ENCODE measurements at places on chromosomes 11 and 22.
A peak's percentile ranks its signal among the peaks of the same experiment; 100 is the strongest.

DNA sequence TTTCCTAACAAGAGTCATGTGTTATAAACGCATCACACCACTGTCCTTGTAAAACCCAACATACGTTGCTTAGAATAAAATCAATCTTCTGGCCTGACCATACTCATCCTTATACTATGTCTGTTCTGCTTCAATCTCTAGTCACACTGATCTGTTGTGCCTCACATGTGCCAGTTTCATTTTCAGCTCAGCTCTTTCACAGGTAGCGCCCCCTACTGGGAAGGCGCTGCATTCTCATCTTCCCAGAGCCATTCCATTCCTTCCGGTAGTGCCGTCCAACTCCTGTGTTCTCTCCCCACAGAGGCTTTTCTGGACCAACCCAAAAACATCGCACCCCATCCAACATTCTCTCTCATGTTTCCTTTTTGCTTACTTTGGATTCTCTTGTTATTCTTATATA lies 22.2 kb downstream of the CASP5 start:
- peak; percentile 10 for DNase-seq

DNA sequence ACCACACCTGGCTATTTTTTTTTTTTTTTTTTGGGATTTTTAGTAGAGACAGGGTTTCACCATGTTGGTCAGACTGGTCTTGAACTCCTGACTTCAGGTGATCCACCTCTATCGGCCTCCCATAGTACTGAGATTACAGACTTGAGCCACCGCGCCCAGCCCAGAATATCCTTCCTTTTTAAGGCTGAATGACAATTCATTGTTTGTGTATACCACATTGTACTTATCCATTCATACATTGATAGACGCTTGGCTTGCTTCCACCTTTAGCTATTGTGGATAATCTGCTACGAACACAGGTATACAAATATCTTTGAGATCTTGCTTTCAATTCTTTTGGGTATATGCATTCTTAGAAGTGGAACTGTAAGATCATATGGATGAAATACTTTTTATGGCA lies 10.8 kb upstream of the RASSF10 start:
- no peak for DNase-seq

DNA sequence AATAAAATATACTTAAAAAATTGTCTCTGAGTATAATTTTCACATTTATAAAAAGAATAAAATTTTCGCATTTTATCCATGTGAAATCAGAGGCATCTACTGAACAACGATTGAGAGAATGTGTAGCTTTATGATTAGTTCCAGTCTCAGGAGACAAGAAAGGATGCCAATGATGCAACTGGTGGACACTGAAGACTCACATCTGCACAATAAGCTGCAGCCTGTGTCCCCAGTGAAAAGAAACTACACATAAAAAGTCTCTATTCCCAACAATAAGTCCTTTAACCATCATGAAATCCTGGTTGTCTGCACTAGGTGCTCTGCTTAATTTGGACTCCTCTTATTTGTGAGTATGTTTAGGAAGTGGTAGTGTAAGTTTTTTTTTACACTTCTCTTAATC lies 22.0 kb downstream of the OR5AS1 start:
- no peak for DNase-seq

DNA sequence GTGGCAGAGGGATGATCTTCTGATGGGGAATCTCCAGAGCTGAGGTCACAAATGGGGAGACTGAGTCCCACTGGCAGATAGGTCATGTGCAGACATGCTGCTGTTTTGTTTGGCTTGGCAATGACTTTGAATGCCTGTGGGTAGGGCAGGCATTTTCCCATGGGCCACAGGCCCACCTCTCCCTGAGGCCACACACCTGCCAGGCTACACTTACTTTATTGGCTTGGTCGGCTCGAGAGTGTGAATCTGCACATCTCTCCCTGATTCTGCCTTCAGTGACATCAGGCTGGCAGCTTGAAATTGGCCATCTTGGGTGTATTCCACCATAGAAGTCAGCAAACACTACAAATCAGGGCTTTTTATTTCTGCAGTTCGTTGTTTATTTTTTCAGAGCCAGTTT lies 91.5 kb downstream of the GRIK4 start:
- DNase-seq, result no peak

GRCh38 chr11:37313266-37313665 lies 715.2 kb upstream of the RAG2 start:
- no peak for DNase-seq

DNA sequence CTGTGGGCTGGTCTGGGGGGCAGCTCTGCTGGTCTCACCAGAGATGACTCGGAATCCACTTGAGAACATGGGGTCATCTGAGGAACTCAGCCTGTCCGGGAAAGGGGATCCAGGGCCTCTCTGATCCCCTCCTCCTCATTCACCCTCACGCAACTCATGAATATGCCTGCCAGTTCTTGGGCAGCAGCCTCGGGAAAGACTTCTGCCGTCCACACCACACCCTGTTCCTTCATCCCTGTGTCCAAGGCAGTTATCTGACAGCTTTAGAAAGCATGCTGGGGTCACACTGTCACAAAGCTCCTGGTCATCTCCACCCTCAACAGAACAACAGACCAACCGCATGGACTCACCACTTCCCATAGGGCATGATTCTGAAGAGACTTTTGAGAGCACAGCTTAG lies 88.3 kb downstream of the AMOTL1 start:
- DNase-seq, result no peak

- DNase-seq, result no peak
These were observed 1044.3 kb upstream of the RAG2 start for GRCh38 chr11:37642296-37642695.

- DNase-seq, result peak; percentile 56
These were observed 58.9 kb downstream of the MYEOV start for GRCh38 chr11:69352715-69353319.

GRCh38 chr11:118098996-118099837 lies 12.5 kb upstream of the SMIM35 start:
- DNase-seq, result no peak

- DNase-seq, result no peak
These were observed 713.5 kb upstream of the API5 start for GRCh38 chr11:42598341-42598740.

GRCh38 chr11:16893456-16894066 lies 120.7 kb downstream of the PLEKHA7 start:
- no peak for DNase-seq

GRCh38 chr22:49417833-49418232 lies 409.8 kb downstream of the BRD1 start:
- no peak for DNase-seq

- no peak for DNase-seq
These were observed 593.2 kb upstream of the CCDC179 start for GRCh38 chr11:23453522-23453921.

DNA sequence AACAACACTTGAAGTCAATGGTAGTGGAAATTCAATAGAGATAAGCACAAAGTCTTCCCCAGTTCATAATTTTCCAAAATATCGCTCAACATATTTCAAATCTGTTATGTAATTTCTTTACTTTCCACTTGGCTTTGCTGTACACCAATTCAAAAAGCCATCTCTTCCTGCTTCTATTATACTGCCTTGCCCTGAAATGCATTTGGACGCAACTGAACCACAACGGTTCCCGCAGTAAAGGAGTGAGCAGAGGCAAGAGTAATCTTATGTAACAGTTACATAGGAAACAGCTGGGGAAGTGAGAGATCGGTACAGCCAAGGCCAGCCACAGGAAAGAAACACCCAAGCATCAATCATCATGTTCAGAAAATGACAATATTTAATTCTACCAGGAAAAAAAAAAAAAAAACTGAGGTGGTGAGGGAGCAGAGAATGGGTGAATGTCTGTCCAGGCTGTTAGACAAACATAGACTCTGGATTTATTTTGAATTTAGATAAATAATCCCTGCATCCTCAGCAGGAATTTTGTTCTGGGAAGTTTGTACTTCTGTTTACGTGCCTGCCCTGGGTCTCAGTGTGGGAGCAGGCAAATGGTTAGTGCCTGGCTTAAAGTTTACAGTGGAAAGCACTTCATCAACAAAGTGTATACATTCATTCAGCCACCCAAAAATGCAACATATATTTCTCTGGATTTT lies 392.2 kb downstream of the ETS1 start:
- no peak for DNase-seq

- peak; percentile 38 for DNase-seq
These were observed 22.7 kb downstream of the EFCAB6 start for GRCh38 chr22:43789452-43789851.

DNA sequence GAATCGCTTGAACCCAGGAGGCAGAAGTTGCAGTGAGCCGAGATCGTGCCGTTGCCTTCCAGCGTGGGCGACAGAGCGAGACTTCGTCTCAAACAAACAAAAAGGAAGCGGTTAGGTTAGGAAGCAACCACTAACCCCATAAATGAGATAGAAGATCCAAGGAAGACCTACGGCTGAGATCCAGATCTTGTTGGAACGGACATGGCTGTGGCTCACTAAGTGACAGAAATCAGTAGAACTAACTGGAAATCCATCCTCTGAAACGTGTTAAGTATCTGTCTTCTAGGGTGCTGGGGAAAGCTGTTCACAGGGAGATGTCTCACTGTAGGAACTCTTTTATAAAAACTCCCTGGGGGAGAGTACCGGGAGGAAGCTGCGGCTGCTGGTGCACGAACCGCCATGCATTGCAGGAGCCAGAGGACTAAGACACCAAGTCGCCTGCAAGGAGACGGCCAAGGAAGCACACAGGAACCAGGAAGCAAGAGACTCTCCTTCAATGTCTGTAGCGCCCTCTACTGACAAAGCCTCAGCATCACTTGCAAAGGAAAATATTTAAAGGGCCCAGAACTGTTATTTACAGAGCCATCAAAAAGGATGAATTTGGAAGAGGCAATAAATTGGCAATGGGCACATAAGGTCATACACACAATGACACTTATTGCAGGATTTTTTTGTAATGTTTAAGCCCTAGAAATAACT lies 16.9 kb upstream of the SPTY2D1 start:
- DNase-seq, result peak; percentile 16

- no peak for DNase-seq
These were observed 757 bp downstream of the RNASEH2C start for GRCh38 chr11:65719871-65720210.

DNA sequence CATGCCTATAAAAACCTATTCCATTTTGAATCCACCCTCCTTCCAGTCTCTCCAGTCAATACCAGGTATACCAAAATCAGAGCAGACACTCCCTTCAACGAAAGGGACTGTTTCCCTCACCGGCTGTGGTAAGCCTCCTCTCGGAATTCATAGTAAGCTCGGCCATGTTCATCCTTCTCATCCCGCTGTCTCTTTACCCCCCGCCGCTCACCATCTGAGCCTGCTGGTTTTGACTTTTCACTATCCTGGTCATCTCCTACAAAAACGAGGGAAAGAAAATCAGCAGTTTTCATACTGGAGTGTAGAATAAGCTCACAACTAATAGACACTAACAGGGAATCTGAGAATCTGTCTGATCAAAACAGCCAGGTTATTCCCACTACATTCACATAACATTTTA lies 3.1 kb downstream of the HNRNPUL2 start:
- no peak for DNase-seq

DNA sequence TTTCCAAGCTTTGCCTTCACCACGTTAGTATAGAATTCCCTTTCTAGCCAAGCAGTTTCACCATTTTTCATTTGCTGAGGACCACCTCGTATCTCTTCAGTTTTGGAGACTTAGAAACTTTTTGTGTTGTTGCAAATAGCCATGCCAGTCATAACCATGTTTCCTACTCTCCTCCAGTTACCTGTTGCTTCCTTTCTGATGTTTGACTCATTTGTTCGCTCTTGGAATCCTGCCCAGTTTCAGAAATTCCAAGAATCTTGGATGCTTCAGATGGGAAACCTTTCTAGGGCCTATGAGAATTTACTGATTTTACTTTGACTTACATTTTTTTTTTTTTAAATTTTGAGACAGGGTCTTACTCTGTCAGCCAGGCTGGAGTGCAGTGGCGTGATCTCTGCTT lies 65.4 kb downstream of the PPP6R3 start:
- peak; percentile 37 for DNase-seq

- DNase-seq, result peak; percentile 58
These were observed 26.1 kb downstream of the IRAG1 start for GRCh38 chr11:10667521-10667885.

GRCh38 chr11:26983645-26984044 lies 10.3 kb upstream of the FIBIN start:
- no peak for DNase-seq

GRCh38 chr11:94933223-94934130 lies 39.9 kb downstream of the CWC15 start:
- DNase-seq, result peak; percentile 26

GRCh38 chr11:76067099-76067498 lies 139.2 kb downstream of the WNT11 start:
- no peak for DNase-seq

GRCh38 chr11:113147249-113147648 lies 167.1 kb upstream of the TTC12 start:
- no peak for DNase-seq

GRCh38 chr22:37498289-37498909 lies 12.2 kb upstream of the MFNG start:
- DNase-seq, result peak; percentile 51

GRCh38 chr11:46090375-46090774 lies 30.9 kb downstream of the PHF21A start:
- DNase-seq, result no peak

GRCh38 chr11:116078101-116078591 lies 573.9 kb upstream of the CADM1 start:
- no peak for DNase-seq

- no peak for DNase-seq
These were observed 8.0 kb upstream of the MS4A10 start for GRCh38 chr11:60777106-60777505.

- no peak for DNase-seq
These were observed 66.0 kb upstream of the NNMT start for GRCh38 chr11:114230031-114230704.

- no peak for DNase-seq
These were observed 4.0 kb downstream of the PLXNB2 start for GRCh38 chr22:50303515-50303847.

DNA sequence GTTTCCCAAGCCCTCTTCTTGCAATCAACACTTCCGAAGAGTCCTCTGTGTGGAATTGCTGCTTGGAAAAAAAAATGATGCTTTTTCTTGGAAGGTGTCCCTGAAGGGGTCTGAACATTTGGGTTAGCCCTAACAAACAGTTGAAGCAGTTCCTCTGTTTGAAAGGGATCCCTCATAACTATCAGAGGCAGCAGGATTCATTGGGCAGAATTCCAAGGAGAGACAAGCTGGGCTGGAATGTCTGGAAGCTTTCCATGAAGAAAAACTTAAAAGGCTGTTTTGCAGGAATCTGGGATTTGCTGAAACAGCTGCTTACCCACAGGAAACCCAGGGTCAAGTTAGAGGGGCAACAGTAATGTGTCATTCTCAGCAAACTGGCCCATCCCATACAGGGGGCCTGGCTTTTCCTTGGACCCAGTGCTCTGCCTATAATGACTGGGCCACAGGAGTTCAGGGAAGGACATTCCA lies 3.1 kb downstream of the CSNK2A3 start:
- peak; percentile 40 for DNase-seq

Data from urothelium cell line (cell line).